ENCODE measurements at places on chromosomes 11 and 22. TPM values are rescaled to one million over a fixed set of nuclear protein-coding genes. Genes with fewer than 3 reads are reported as not detected.
A peak's percentile ranks its signal among the peaks of the same experiment; 100 is the strongest.

CCDC73 gene
- 0.05 TPM for total RNA-seq

OR51B2 gene
- total RNA-seq = 1.7 TPM

DNA sequence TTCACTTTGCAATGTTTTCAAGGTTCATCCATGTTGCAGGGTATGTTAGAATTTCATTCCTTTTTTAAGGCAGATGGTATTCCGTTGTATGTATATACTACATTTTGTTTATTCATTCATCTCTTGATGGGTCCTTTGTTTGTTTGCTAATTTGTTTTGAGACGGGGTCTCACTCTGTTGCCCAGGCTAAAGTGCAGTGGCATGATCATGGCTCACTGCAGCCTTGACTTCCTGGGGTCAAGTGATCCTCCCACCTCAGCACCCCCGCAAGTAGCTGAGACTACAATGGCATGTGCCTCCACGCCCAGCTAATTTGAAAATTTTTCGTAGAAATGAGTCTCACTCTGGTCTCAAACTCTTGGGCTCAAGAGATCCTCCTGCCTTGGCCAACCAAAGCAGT, 6.2 kb downstream of the UVRAG start:
- no peak for DNase-seq

DNA sequence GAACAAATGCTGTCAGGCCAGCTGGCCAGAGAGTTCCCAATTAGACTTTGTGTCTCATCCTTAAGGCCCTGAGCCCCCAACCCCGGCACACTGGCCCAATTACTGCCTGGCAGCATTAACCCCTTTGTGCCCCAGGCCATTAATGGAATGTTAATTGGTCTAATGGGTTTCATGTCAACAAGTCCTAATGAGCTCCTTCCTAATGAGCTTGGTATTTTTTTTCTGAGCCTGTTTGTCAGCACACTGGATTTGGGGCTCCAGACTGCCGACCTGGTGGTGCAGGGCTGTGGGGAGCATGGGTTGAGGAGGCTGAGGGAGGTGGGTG, 148.8 kb downstream of the FEZ1 start:
- no peak for DNase-seq

DNA sequence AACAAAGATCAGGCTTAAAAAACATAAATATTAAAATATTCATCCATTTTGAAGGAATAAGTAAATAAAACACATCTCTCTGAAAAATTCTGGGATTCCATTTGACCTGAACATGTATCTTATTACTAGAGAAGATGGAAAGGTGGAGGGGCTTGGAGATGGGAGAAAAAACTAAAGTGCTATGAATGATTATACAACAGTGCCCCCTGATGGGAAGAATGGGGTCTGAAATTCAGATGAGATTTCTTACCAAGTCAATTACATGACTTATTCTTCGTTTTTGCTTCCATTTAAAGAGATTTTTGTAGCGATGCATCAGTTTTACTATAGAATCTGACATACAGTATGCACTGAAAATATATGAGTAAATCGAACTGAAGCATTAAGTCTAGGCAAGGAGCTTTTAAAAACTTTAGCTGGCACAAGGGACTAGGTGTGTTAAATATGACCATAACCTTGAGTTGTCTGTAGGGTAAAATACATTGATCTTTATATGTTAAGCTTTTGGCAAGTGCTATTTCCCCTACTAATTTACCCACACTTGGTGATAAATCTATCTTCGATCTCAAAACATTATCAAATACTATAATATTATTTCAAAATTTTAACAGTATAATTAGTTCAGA, 718.8 kb downstream of the CNTN5 start:
- peak; percentile 6 for DNase-seq

- no peak for DNase-seq
Observed at GRCh38 chr11:10797001-10797400, 11.7 kb downstream of the EIF4G2 start.

DNA sequence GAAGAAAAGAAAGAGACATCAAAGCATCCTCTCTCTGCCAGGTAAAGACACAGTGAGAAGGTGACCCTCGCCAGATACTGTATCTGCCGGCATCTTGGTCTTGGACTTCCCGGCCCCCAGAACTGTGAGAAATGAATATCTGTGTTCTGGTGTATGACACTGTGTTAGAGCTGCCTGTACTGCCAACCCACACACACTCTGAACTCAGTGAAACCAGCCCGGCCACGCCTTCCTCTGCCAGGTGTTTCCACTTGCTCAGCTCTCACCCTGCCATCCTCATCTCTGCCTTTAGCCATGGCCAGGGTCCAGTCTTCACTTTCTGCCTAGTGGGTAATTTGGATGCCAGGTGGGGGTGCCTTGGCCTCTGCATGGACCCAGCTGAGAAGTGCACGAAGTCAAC, 24.0 kb downstream of the CBX7 start:
- DNase-seq = no peak

DNA sequence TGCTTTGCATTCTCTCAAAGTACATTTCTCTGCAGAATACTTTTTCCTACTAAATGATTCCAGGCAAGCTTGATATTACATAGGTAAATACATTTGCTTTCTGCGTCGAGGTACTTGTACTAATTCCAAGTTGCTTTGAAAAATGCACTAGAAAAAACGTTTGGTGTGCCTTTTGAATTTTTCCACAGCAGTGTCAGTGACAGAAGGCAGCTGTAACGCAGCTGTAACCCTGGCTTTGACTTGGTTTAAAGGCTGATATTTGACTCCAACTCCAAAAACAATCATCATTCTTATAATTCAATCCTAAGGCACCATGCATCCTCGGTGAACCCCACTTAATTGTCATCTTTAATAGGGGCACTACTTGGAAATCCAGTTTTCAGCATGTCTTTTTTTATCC, 125.0 kb downstream of the MAML2 start:
- DNase-seq = no peak

DNA sequence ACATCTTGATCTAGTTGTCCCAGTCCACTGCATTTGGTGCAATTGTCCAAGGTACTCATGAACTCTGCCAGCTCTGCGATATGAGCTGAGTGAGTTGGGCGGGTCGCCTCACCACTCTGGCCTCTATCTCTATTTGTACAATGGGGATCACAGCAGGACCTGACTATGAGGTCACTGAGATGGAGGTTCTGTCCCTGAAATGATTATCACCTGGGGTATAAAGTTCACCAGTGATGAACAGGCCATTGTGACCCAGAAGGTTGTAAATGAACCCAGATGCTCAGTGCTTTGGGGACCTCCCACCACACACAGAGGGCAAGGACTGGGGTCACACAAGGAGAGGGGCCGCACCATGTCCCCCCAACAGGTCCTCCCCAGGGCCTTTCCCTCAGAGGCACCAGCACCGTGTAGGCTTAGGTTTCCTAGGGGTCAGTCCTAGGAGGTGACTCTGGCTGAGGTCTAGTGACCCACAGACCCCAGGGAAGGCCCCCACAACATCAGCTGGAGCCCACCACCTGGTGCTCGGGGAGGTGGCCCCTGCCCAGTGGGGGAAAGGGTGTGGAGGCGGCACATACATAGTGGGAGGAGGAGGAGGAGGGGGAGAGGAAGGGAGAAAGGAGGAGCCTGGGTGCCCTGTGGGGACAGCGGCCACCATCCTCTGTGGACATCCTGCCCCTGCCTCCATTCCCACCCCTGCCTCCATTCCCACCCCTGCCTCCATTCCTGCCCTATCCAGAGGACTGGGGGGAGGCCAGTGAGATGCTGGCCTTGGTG, 25.0 kb upstream of the IGLL1 start:
- DNase-seq = no peak

DNA sequence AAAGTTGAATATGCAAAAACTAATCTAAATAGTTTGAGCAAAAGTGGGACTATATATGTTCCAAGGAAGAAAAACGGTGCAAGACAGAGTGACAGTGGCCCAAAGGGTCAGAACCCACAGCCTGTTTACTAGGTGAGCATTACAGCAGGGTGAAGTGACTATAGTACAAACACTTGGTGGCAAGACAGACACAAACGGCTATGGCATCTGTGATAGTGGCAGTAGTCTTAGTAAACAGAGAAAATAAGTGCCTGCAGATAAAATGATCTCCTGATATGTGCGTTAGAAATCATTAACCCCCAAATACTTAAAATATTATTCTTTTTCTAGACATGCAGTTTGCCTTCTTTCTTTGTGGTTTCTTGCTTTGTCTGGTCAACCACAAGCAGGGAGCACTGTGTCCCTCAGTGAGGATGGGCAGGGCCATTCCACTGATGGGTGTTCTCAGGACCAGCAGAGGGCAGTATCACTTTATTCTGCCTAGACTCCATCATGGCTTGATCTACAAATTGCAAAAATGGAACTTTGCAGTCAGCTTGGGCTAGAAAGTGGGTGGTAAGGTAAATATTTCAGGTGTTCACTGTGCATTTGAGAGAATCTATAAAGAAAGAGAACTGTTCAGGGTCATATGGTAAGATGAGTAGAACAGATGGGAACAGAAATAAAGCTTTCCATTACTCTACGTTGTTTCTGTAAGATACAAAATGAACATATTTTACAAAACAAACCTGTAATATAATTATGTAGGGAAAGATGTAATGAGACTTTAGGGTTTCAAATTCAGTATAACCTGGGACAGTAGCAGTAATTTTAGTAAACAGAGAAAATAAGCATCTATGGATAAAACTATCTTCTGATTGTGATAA, 198.2 kb downstream of the SWAP70 start:
- DNase-seq = no peak

DNA sequence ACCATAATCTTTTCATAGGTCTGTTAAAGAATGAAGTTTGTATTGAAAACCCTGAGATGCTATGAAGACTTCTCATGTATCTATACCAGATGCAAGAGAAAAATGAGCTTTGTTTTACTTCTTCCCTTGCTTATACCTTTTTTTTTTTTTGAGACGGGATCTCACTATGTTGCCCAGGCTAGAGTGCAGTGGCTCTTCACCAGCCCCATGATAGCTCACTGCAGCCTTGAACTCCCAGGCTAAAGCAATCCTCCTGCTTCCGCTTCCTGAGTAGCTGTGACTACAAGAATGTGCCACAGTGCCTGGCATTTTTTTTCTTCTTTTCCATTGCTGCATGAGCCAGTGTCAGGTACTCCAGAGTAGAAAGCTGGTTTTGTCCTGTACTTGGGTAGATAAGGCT, 10.8 kb downstream of the CEP295 start:
- DNase-seq = no peak
